ENCODE measurements at places on chromosomes 4 and X. TPM values are rescaled to one million over a fixed set of nuclear protein-coding genes. Genes with fewer than 3 reads are reported as not detected.

The PROM1 gene
- total RNA-seq, result 98.3 TPM

The GLOD5 gene
- total RNA-seq, result not detected

The PDCL2 gene
- total RNA-seq, result not detected

The GCNA gene
- total RNA-seq, result 0.48 TPM

The UCP1 gene
- total RNA-seq, result not detected

The LAGE3 gene
- total RNA-seq, result 32.1 TPM

The EGF gene
- 1.1 TPM for total RNA-seq

The TNMD gene
- total RNA-seq, result 1.7 TPM

The NSG1 gene
- total RNA-seq, result 9.3 TPM

The RIPPLY1 gene
- total RNA-seq, result not detected

- no peak for DNase-seq
Measured at GRCh38 chr4:43564591-43564990, 672.1 kb downstream of the GRXCR1 start.

DNA sequence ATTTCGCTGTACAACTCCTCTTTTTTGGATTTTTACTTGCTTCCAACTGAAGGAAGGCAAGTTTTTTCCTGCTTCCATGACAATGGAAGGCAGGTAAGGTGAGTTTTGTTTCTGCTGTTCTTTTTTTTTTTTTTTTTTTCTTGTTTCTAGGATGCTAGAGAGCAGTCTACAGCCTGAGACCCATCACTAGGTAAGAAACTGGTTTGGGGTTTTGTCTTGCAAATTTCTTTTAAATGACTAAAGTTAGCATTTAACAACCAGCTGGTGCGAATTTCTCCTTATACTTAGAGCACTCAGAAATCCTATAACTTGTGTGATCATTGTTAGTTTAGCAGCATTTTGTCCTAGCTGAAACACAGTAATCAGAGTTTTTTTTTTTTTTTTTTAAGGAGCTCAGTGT lies 378.4 kb upstream of the CNKSR2 start:
- DNase-seq, result no peak

DNA sequence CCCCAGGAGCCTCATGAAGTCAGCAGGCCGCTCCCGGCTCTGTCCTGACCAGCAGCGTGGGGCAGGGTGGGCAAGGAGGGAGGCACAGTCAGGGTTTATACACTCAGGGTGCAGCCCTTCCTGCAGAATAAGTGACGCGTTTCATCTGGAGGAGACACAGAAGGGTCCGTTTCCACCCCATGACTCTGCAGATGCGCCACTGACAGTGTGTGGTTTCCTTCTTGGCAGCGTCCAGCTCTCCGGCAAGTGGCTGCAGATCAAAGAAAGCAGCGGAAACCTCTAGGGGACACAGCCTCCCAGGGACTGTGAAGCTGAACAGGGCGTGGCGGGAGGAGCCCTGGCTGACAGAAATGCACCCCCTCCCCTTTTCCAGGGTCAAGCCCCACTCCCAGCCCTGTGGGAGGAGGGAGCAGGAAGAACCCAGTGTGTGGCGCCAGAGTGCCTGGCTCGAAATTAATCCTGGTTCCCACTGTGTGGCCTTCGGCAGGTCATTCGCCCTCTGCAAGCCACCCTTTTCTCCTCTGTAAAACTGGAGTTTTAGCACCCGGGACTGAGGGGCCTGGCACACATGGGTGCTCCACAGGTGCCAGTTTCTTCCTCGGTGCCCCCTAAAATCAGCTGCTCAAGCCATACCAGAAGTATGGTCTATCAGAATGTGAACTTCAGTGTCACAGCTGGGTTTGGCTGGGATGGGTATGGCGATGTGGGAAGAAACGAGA lies 17.3 kb upstream of the TBC1D14 start:
- peak; percentile 74 for DNase-seq

GRCh38 chr4:156948133-156948532 lies 23.5 kb downstream of the PDGFC start:
- DNase-seq, result no peak

GRCh38 chr4:8537041-8537461 lies 43.1 kb upstream of the GPR78 start:
- no peak for DNase-seq

- no peak for DNase-seq
Measured at GRCh38 chr4:13642170-13642950, 14.8 kb upstream of the BOD1L1 start.

GRCh38 chr4:3287972-3288570 lies 4.8 kb upstream of the RGS12 start:
- DNase-seq, result peak; percentile 21

GRCh38 chrX:41022566-41022965 lies 62.7 kb upstream of the USP9X start:
- DNase-seq, result no peak

GRCh38 chr4:41882625-41883347 lies 52.4 kb upstream of the TMEM33 start:
- peak; percentile 48 for DNase-seq

DNA sequence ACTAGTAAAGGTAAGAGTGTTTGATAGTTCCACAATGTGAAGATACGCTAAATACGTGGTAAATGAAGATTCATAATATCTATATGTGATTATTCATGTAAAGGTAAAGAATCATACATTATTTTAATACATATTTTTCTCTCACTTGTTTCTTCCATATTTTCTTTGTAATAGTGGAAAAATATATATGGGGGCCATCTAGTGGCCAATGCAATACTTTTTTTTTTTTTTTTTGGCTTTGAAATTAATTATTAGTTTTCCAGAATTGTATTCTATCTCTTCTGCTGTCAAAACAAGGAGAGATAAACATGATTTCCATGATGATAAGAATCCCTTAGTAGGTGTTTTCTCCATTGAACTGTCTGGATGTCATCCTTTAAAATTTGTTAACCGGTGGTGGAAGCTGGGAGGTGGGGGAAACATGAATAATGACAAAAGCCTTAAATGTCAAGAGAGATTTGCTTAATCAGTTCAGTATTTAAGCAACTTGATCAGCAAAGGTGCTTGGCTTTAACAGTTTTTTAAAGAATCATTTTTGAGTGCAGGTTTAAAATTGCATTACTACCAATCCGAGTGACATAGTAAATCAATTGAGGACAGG lies 508.7 kb upstream of the HTR2C start:
- no peak for DNase-seq

GRCh38 chr4:48194971-48195370 lies 60.9 kb upstream of the TXK start:
- DNase-seq, result no peak

- DNase-seq, result no peak
Measured at GRCh38 chr4:76772498-76773106, 125.3 kb downstream of the SOWAHB start.

DNA sequence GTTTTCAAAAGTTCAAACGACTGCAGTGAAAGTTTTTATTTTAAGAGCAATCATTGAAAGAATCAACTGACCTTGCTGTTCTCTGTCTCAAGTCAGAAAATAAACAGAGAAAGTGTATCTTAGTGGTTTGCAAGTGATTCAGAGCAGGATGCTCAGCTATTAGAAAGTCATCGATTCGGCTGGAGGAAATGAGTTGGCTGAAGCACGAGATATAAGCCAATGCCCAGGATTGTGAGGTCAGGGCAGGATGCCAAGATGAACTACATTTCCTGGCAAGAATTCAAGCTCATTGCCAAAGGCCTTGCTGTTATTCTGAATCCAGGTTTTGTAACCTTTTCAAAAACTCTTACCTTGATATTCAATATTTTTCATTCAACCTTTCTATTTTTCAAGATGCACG lies 541.4 kb upstream of the BOD1L1 start:
- no peak for DNase-seq

GRCh38 chrX:118545510-118545909 lies 49.9 kb downstream of the DOCK11 start:
- DNase-seq, result no peak

DNA sequence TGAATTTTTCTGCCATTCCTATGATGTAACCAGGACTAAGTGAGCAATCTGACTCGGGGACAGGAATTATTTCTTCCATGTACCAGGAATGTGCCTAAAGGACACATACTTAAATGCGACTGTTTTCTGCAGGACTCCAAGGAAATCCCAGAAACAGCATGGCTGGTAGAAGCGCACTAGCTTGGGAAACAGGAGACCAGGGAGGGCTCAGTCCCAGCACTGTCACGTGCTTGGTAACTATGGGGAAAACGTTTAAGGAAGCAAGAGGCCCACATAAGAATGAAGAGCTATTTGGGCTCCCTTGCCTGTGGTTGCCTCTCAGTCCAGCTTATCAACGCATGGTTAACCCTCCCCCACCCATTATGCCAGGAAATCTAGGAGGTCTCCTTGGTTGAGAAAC lies 19.6 kb downstream of the MPP1 start:
- no peak for DNase-seq

- peak; percentile 82 for DNase-seq
Measured at GRCh38 chr4:86223472-86223871, 136.4 kb downstream of the MAPK10 start.

GRCh38 chrX:80810365-80810978 lies 795 bp upstream of the BRWD3 start:
- DNase-seq, result no peak

DNA sequence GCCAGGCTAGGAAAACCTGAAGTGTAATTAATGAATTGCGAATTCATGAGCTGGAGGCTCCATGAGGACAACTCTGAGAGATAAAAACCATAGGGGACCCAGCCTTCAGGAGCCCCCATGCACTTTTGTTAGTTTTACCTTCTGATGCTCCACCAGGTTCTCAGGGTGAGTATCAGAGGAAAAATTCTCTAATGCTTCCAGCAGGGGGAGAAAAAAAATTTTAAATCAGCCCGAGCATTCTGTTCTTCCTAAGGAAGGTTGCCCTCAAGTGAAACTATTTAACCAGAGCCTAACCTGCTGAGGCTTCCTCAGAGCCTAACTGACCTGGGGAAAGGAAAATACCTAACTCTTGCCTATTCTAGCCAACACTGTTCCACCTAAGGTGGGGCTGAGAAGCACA lies 552.6 kb downstream of the PPARGC1A start:
- no peak for DNase-seq

DNA sequence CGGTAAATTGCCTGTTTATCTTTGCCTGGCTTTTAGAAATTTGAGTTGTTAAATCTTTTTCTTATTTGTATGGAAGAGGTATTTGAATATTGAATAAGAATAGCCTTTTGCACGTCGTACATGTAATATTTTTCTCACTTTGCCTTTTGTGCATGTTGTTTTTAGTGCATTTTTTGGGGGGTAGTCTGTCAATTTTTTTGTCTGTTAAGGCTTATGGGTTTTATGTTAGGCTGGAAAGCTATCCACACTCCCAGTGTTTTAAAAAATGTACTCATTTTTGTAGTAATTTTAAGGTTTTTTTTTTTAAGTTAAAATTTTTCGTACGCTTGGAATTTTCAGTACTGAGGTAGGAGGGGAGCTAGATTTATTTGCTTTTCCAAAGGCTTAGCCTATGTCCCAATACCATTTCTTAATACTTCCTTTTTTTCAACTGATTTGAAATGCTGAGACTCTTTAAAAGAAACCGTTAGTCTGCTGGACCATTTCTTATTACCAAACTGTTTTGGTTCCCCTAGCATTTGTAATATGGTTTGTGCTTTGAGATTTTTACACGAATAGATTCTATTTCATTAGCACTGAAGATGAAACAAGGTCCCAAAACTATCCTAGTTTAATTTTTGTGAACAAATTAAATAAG lies 1.3 kb downstream of the HERC5 start:
- DNase-seq, result no peak

- no peak for DNase-seq
Measured at GRCh38 chrX:69285881-69286564, 120.8 kb upstream of the PJA1 start.

- no peak for DNase-seq
Measured at GRCh38 chr4:52410971-52411370, 248.1 kb downstream of the USP46 start.

DNA sequence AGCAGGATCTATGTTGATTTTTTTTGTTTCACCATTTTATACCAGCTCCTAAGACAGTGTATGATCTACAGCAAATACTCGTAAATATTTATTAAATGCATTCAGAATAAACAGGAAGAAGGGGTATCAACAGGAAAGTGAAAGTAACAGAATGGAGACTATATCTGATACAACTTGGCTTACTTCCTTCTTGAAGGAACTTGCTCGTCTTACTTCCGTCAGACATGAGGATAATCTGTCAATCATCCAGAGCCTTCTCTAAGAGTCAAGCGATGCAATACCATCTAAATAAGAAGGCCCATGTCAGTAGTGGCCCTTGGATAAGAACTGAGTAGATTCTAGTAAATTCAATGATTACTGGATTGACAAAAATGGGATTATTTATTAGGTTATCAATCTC lies 84.2 kb downstream of the CAMK2D start:
- DNase-seq, result no peak

DNA sequence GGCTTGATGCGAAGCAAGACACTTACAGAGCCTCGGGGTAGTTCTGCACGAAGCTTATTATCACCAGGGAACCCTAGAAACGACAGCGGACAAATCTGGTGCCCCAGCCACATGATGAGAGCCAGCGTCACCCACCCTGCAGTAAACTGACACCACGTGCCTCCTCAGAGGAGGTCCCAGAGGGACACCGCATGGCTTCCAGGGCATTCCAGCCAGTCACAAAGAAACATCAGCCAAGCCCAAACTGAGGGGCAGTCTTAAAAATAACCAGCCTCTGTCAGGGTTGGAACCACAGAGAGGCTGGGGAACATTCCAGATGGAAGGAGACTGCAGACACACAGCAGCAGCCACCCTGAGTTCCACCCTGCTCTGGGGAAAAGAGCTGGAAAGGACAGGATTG lies 36.6 kb upstream of the HGFAC start:
- no peak for DNase-seq
